ENCODE measurements at places on chromosomes 7 and 10.

DNA sequence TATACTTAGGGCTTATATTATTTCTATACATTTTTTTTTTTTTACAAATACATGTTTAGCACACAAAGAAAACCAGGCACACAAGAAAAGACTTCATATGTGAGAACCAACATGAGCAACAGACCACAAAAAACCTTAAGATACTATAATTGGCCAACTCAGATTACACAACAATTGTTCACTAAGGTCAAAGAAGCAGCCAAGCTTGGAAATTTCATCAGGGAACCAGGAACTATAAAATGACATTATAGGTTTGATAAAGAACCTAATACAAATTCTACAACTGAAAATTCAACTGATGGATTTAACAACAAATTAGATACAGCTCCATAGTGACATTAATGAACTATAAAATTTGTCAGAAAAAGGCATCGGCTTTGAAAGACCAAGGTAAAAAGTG, 4.4 kb upstream of the LUC7L2 start:
- no peak for DNase-seq

DNA sequence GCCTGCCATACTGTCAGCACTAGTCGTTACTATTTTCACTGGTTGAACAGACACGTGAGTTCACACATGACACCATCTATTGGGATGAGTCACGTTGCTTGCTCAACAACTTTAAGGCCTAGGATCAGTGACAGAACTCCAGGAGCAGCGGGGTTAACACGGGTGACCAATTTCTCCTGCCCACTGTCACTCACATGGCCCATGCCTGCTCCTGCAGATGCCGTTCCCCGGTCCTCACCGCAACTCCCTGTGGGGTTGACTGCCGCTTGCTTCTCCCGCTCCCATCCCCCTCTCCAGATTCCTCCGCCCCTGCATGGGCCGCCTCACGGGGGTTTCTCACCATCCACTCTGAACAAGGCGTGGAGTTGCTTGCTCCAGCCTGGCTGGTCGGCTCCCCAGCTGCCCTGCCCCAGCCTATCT, 128.2 kb downstream of the TAX1BP1 start:
- DNase-seq: no peak

GRCh38 chr10:127079392-127079791, 117.0 kb downstream of the INSYN2A start:
- no peak for DNase-seq

DNA sequence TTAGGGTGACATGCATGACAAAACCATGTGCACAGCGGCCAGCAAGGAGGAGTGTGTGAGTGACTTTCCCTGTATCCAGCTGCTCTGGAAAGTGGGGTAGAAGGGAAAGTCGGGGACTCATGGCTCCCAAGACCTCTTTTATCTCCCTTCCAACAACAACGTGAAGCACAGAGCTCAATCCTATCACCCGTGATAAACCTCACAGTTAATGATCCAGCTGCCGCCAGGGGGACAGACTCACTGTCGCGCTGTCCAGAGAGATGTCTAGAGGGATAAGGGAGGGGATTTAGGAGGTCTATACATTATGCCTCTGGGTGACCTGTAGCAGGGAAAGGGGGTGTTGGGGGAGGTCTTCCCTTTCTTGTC, 84.0 kb upstream of the SMNDC1 start:
- no peak for DNase-seq

GRCh38 chr7:2253021-2253420, 11.0 kb downstream of the NUDT1 start:
- no peak for DNase-seq

DNA sequence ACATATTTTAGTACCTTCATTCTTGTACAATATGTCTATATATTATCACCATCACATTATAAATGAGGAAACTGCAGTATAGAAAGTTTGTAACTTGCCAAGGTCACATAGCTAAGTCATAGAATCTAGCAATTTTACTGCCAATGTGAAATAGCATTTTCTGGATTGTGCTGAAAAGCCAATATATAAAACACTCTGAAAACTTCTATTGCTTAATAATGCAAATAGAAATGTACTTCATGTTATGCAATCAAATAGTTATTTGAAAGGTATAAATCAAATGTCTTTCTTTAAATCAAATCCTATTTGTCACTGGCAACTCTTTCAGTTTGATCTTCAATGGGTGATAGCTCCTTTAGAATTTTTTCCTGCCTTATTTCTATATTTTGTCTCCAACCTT, 129.5 kb downstream of the TMEM26 start:
- no peak for DNase-seq

DNA sequence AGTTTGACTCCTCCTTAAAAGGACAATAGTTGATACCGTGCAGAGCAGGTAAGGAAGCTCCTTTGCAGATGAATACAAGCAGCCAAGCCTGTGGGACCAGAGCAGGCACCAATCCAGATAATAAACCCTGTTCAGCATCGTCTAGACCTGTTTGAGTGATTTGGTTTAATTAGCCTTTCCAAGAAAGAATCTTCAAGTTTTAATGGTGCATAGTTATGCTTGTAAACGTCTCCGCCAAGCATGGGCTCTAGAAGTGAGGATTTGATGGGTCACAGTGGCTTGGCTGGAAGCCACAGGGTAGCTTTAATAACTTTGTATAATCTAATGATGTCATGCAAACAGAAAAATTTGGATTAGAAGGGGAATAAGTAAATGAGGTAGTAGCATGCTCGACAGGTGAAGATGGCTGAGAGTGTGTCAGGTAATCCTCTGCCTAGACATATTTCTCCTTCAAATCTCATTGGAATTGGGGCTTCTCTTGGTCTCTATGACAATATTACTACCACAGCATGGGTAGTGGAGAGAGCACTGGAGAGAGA, 188.4 kb downstream of the DYNC1I1 start:
- DNase-seq: no peak

- no peak for DNase-seq
Measured at GRCh38 chr7:81594767-81595166, 175.1 kb downstream of the HGF start.

- no peak for DNase-seq
Measured at GRCh38 chr10:90845726-90846125, 12.1 kb downstream of the HTR7 start.

Measured in activated naive CD4-positive, alpha-beta T cell (primary cell).